ENCODE measurements at places on chromosomes 6 and 20.

DNA sequence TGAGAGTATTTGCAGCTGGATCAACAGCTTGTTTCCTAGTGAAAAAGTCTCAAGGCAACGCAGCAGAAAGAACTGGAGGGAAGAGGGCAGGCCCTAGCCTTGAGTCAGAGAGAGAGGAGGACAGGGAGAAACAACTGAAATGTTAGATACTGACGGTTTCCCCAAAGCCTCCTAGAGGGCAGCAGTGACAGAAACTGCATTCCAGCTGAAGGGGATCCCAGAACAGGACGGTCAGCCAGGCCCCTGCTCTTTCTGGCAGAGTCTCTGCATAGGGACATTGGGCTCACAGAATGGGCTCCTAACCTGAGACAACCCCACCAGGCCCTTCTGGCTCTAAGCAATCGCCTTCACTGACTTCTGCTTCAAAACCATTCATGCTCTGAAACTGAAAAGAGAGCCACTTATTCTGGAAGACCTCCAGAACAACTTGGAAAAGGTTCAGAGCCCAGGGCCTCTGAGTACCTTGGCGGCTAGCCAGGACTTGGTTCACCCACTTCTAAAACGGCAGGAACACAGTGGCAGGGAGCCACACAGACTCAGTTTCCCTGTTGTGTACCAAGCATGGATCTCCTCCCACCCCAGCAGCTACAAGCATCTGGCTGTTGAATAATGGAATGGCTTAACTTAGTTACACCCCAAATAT is 72.9 kb downstream of the PSMB1 start:
- peak; percentile 67 for DNase-seq

DNA sequence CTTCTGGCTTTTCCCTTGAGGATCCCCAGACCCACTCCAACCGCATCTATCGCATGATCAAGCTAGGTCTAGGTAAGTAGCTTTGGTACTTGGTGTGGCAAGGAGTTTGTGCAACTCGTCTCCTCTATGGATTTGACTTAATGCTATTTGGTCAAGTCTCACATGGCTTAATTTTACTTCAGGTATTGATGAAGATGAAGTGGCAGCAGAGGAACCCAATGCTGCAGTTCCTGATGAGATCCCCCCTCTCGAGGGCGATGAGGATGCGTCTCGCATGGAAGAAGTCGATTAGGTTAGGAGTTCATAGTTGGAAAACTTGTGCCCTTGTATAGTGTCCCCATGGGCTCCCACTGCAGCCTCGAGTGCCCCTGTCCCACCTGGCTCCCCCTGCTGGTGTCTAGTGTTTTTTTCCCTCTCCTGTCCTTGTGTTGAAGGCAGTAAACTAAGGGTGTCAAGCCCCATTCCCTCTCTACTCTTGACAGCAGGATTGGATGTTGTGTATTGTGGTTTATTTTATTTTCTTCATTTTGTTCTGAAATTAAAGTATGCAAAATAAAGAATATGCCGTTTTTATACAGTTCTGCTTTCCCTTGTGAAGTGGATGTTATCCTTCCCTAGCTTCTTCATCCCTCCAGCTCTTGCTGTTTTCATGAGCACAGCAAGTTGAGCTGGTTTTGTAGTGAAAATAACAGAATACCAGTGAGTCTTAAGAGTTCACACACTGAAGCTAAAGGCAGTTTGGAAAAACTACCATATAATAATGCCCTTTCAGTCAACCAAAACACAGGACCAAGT is 3.8 kb downstream of the SLC35B2 start:
- DNase-seq = peak; percentile 36

GRCh38 chr6:134196568-134197193 is 121.2 kb downstream of the SGK1 start:
- DNase-seq = no peak

- DNase-seq = no peak
Observed at GRCh38 chr20:2729251-2729713, 36.7 kb downstream of the EBF4 start.

GRCh38 chr6:160261991-160262680 is 3.5 kb upstream of the SLC22A2 start:
- no peak for DNase-seq

- peak; percentile 71 for DNase-seq
Observed at GRCh38 chr6:28597217-28597835, 71.6 kb downstream of the GPX5 start.

DNA sequence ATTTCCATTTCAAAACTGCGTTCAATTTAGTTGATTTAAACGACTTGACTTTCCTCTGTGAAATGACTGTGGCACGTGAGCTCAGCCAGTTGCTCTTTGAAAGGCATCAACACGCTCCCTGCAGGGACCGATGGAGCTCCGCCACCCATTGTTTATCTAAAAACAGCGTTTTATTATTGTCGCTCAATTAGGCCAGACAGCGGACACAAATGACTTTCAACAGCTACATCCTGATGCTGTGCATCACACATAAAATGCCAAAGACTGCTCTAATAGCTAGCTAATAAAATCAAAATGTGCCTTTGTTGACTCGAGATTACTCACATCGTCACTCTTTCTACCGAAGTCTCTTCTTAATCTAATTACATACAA is 332.5 kb downstream of the CD83 start:
- DNase-seq = no peak

DNA sequence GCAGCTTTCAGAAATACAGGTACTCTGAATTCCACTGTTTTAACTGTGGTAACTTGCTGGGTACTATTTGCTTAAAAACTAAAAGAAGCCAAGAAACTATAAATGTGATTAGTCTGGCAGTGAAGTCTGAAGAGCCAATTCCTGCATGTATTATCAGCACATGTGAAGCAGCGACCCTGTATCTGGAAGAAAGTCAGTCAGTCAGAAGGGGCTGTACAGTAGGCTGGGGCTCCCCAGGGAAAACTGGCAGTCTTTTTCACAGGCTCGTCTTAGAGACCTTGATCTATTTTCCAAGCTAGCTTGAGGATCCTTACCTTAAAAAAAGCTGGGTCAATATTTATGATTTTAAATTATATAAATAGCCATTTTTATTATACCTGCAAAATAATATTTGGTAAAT is 104.9 kb downstream of the PDSS2 start:
- no peak for DNase-seq

GRCh38 chr6:168288781-168289570 is 30.6 kb downstream of the DACT2 start:
- DNase-seq = no peak

DNA sequence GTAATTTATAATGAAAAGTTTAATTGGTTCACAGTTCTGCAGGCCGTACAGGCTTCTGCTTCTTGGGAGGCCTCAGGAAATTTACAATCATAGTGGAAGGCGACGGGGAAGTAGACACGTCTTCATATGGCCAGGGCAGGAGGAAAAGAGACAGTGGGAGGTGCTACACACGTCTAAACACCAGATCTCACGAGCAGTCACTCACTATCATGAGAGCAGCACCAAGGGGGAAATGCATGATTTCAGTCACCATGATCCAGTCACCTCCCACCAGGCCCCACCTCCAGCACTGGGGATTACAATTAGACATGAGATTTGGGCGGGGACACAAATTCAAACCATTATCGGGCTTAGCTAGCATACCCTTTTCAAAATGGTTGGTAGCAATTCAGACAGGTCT is 41.2 kb downstream of the EIF2S2 start:
- no peak for DNase-seq

- no peak for DNase-seq
Observed at GRCh38 chr6:117267766-117268534, 2.6 kb downstream of the VGLL2 start.

- no peak for DNase-seq
Observed at GRCh38 chr6:151481786-151482185, 12.0 kb upstream of the CCDC170 start.

DNA sequence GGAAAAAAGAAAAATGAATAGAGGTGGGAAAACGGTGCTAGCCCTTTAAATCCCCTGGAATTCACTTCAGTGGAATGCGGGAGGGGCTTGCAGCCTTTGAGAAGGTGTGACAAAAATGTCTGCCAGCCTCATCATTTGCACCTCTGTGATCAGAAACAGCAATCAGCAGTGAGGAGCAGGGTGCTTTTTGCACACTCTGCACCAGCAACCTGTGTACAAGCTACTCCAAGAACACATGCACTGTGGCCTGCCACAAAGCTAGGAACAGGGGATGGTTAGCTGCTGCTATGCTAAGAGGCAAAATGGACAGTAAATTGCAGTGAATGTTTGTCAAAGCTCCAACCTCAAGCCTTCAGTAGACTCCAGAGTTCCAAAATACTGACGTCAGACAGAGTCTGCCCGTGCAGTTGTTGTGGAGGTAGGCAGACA is 29.7 kb downstream of the GINS1 start:
- DNase-seq = no peak

- DNase-seq = peak; percentile 66
Observed at GRCh38 chr6:109458774-109459531, 3.4 kb upstream of the MICAL1 start.

DNA sequence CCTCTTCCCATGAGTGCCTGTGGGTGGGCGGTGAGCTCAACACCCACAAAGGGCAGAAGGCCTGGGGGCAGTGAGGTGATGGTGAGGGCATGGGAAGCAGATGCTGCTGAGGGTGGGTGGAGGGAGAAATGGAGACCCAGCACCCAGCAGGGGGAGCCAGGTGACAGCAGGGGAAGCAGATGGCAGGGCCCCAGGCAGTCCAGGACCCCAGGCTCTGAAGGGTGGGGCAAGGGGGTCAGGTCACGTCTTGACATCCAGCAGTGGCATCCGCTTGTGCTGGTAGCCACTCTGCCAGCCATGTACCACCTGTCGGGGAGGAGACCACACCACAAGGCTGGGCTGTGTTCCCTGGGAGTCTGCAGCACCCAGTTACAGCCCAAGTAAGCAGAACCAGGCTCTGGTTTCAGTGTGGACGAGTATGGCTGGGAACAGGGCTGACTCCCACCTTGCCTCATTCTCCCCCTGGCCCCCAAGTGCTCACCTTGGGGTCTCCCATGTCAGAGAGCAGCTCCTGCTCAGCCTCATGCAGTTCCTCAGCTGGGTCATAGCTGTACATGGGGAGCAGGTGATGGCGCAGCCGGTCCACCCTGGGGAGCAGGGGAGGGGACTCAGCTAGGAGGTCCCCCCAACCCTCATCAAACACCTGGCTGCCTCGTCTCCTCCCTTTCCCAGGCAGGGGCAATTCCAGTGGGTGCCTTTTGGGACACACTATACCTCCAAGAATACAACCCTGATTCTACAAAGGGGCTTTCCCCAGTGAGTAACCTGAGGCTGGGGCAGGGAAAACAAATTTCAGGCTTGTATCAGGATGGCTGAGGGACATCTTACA is 2.0 kb downstream of the SMIM29 start:
- peak; percentile 79 for DNase-seq

GRCh38 chr6:92297101-92297500 is 1122.3 kb downstream of the EPHA7 start:
- DNase-seq = no peak

- DNase-seq = peak; percentile 93
Observed at GRCh38 chr6:37483917-37484785, 15.5 kb downstream of the CCDC167 start.

DNA sequence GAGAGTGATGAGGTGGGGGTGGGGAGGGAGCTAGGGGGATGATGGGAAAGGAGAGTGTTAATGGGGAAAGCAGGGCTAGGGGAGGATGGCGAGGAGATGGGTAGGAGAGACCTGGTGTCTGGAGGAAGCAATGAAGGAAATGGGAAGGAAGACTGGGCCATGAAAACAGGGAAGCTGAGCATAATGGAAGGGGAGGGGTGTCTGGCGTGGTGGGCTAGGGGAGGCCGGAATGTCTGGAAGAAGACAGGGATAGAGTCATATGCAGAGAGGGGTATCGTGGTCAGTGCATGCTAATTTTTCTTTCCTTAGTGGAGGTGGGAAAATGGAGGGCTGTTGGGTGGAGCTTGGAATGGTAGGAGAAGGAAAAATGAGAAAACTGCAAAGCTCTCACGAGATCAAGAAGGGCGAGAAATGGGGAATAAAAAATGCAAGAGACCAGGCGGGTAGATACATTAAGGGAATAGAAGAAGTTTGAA is 423 bp downstream of the KLHDC3 start:
- DNase-seq = peak; percentile 92

DNA sequence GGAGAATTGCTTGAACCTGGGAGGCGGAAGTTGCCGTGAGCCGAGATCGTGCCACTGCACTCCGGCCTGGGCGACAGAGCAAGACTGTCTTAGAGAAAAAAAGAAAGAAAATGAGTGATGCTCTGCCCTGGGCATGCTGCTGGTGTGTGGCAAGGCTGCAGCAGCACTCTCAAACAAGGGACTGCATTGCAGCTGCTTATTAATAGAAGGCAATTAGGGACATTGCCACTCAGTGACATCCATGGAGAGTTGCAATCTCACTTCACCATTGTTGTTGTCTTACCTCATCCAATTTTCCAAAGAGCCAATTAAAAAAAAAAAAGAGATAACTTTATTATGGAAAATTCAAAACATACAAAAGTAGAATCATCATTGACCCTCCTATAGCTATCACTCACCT is 131.1 kb downstream of the LRRC1 start:
- no peak for DNase-seq
